T-helper 1 cell (primary cell): ENCODE measurements at places on chromosomes 16 and 17.

- no peak for DNase-seq
Observed at GRCh38 chr17:35265566-35266141, 22.8 kb downstream of the SLFN5 start.

DNA sequence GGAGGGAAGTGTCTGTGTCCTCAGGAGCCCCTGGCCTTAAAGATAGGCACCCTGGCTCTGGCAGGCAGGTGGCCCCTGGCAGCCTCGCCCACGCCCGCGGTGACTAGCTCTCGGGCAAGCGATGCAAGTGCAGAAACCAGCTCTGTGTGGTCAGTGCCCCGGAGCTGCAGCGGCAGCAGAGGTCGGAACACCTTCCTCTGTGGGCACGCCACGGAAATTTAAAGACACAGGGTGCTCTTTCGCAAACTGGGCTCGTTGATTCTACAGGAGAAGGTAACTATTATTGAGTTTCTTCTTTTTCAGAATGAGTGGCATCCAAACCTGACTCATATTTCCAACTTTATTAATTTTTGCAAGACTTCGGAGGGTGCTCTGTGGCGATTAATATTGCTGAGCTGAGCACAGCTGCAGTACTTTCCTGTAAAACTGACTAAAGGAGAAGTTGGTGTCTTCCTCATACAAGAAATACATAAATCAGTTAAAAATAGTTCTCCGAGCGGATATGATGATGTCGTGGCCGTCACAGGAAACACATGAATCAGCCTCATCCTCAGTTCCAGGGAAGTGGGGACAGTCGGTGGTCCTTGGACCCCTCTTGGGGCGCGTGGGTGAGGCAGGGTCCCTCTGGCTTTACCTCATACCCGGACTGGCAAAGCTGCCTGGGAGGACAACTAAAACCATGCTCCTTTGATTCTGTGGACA lies 120.2 kb downstream of the METRNL start:
- DNase-seq = peak; percentile 82

DNA sequence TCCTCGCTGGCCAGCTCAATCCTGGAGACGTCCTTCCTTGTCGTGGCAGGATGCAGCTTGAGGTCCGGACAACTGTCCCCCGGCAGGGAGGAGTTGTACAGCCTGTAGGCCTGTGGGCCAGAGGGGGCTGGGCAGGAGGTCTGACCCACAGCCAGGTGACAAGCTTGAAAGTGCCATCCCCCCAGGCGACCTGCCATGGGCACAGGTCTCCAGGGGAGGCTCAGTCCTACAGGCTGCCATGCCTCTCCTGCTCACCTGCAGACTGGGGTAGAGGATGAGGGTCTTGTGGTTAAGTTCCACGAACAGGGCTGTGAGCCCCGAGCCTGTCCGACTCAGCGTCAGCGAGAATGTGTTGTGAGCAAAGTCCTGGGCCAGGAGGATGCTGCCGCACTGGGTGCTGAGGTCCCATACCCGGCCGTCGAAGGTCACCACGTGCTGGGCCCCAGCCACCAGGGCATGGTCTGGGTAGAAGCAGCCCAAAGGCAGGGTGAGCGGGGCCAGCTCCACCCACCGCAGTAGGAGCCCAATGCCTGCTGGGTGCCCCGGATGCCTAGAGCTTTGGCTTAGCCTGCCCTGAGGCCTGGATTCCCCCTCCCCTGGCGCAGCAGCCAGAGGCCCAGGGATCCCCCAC lies 39.8 kb downstream of the RMI2 start:
- no peak for DNase-seq

GRCh38 chr17:40473573-40474365 lies 27.7 kb downstream of the TNS4 start:
- DNase-seq = no peak

DNA sequence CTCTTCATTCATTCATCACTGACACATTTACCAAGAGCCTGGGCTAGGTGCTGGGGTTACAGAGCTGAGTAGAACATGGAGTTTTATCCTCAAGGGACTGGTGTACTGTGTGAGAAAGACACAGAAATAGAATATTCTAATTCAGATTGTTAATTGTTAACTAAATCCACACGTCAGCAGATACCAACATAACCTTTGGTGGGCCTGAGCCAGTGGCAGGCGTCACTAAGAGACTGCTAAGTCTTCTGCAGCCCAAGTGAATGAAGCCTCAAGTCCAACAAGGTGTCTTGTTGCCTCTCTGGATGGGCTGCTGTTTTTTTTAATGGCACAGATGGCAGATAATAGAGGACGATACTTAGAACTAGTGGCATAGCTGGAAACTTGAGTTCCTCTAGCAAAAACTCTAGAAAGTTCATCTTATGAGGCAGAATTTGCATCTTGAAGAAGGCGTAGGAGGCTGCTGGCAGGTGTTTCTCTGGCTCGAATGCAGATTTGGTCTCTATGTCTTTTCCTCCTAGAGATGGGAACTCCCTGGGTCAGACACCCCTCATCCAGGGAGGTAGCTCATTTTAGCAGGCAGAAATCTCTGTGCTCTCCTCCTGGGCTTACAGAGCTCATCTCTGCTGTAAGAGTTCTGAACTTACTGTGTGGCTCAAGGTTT lies 179.5 kb downstream of the NTN1 start:
- no peak for DNase-seq
